ENCODE measurements at places on chromosomes 2 and 18.
A peak's percentile ranks its signal among the peaks of the same experiment; 100 is the strongest.

GRCh38 chr2:217314021-217314460 is 454.2 kb upstream of the TNP1 start:
- peak; percentile 13 for DNase-seq

- no peak for DNase-seq
Measured at GRCh38 chr2:62335612-62336011, 139.7 kb downstream of the B3GNT2 start.

DNA sequence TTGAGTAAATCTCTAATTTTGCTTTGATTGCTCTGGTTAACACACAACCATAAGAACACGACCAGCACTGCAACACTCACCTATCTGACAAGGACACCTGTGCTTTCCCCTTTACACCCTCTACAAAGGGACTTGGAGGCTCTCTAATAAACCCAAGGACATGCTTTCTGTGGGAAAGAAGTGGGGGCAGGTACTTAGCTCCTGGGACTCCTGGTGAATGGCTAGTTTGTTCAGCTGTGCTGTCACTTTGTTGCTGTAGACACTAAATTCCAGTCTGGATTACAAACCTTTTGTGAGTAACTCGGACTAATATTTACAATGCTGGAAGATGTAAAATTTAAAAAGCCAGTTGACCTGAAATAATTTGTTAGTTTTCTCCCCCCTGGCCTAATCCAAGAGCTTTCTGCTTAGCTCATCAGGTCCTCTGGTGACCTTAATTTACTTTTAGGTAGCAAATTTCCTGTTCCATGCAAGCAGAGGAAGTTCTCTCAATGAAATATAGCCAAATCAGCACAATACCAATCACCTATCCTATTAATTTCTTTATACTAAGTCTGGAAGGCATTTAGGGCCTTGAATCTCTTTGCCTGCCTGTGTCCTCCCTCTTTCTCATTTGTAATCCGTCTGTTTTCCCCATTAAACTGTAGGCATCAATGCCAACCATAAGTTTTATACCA is 67.5 kb downstream of the PLCL1 start:
- no peak for DNase-seq

DNA sequence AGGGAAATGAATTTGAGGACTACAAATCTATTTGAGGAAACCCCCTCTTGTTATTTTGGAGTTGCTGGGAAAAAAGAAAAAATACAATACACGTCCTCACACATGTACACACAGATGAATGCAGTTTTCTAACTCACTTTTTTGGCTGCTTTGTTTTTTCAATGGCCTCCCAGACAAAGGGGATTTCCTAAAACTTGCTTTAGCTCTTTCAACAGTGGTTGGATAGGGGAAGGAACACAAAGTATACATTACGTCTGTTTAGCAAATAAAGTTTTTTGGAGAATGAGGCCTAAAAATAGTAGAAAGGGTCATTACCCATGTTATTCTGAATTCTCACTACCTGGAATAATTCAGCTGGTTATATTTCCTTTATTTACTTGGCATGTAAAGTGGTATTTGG is 125.3 kb upstream of the ITGB6 start:
- no peak for DNase-seq

GRCh38 chr2:10497797-10498251 is 49.7 kb upstream of the ODC1 start:
- DNase-seq: no peak

- DNase-seq: no peak
Measured at GRCh38 chr2:159450180-159450579, 163.7 kb upstream of the WDSUB1 start.

DNA sequence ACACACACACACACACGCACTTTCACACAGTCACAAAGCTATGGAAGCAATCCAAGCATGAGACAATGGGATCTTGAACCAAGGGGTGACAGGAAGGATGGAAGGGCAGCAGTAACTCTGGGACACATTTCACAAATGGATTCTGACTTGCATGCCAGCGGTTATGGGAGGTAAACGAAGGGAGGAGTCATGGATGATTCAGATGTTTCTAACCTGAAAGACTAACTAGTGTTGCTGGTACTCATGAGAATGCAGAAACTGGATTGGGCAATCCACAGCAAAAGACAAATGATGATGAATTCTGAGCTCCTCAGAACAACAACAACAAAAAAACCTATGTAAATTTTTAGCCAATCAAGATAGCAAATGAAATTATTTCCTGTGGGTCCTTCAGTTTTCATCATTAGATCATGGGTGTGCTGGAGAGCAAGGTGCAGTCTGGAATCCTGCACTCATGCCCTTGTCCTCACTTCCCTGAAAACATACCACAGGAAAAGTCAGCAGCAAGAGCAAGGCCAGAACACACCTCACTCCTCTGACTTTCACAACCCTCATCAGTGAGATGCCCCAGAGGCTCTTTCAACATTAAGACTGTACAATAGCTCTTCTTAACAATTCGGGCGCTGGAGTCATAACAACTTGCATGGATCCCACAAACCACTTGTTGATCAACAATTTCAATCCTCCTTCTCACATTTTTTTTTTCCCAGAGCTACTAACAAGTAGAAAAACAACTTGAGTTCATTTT is 32.6 kb downstream of the ABCA12 start:
- no peak for DNase-seq

- no peak for DNase-seq
Measured at GRCh38 chr2:125167820-125168219, 1142.7 kb downstream of the CNTNAP5 start.

GRCh38 chr2:152763651-152764050 is 45.2 kb downstream of the ARL6IP6 start:
- no peak for DNase-seq

GRCh38 chr2:161123531-161124030 is 36.6 kb upstream of the TANK start:
- DNase-seq: no peak
